Activated T-cell treated with anti-CD3 and anti-CD28 coated beads for 1 hour (primary cell): ENCODE measurements at places on chromosomes 12 and 14.

GRCh38 chr12:106493531-106493930, 89.3 kb upstream of the RFX4 start:
- DNase-seq = no peak

DNA sequence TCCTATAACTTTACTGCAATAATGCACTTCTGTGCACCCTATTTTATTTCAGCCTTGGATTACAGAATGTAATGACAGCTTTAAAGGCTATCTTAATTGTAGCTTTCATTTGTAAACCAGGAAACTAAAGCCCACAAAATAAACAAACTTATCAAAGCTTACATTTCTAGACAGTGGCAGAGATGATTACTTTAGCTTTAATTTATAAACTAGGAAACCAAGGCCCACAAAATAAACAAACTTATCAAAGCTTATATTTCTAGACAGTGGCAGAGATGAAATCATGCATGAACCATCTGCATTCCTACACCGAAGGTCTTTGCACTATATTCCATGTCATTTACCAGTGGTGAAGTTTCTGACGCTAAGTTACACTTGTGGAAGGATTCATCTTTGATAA, 74.4 kb downstream of the PRKD1 start:
- DNase-seq = no peak

GRCh38 chr14:102162487-102162886, 22.8 kb downstream of the WDR20 start:
- DNase-seq = no peak

DNA sequence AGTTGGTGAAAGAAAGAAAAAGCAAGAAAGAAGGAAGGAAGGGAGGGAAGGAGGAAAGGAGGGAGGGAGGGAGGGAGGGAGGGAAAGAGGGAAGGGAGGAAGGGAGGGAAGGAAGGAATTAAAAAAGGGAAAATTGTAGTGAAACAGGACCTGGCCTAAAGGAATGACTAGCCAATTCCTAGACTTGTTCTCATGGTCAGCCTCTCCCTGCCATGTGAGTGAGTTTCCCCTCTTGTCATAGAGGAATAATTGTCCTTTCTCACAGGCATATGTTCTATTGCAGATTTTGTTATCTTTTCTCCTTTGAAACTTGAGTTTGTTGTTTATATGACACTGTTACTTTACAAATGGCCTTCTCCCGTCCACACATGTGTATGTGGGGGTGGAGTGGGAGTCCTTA, 81.9 kb downstream of the TMEM260 start:
- no peak for DNase-seq

- no peak for DNase-seq
Measured at GRCh38 chr14:95722525-95723190, 8.7 kb upstream of the TCL1A start.
